ENCODE measurements at places on chromosomes 16 and 17. TPM values are rescaled to one million over a fixed set of nuclear protein-coding genes. Genes with fewer than 3 reads are reported as not detected.

KRTAP9-4 gene
- not detected for total RNA-seq

SPATA22 gene
- total RNA-seq: not detected

PRSS27 gene
- total RNA-seq: 1.4 TPM

TPSG1 gene
- total RNA-seq: not detected

USP36 gene
- total RNA-seq: 21.6 TPM

CRHR1 gene
- total RNA-seq: not detected

CWC25 gene
- 9.5 TPM for total RNA-seq

SLC13A2 gene
- not detected for total RNA-seq

ABCA3 gene
- total RNA-seq: 0.32 TPM

PABPN1L gene
- total RNA-seq: not detected

CACNG5 gene
- total RNA-seq: not detected

GRCh38 chr17:50840311-50840851 is 5.0 kb downstream of the WFIKKN2 start:
- DNase-seq: no peak

DNA sequence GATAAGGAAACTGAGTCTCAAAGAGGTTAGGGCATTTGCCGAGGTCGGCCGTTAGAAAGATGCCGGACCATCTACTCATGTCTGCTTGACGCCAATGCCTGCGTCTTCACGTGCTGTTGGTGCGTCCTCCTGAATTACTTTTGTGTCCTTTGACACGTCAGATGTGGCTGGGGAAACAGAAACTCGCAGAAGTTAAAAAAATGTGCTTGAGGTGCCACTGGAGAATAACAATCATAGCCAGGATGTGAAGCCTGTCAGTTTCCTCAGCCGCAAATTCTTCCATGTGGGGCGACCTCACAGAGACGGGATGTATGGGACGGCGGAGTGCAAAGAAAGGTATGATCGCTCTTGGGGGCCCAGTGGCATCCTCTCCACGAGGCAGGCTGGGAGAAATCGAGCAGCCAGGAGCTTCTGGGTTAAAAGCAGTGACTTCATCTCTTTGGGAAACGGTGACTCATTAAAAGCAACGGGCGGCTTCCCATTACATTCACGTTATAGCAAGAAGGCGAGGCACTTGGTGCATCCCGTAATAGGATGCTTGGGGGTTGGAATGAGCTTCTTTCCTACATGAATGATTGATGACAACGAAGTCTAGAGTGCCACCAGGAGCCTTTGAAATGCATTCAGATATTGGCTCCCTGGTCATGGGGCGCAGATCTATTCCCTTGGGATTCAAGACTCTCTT is 67.8 kb downstream of the BMERB1 start:
- DNase-seq: peak; percentile 89

- DNase-seq: no peak
These were observed 992 bp downstream of the GDPD1 start for GRCh38 chr17:59221159-59221847.

GRCh38 chr17:64051153-64051552 is 30.7 kb upstream of the ICAM2 start:
- DNase-seq: no peak

GRCh38 chr17:50913120-50913519 is 47.0 kb upstream of the TOB1 start:
- DNase-seq: no peak

- DNase-seq: no peak
These were observed 1437.4 kb downstream of the CDH11 start for GRCh38 chr16:63684149-63685101.

DNA sequence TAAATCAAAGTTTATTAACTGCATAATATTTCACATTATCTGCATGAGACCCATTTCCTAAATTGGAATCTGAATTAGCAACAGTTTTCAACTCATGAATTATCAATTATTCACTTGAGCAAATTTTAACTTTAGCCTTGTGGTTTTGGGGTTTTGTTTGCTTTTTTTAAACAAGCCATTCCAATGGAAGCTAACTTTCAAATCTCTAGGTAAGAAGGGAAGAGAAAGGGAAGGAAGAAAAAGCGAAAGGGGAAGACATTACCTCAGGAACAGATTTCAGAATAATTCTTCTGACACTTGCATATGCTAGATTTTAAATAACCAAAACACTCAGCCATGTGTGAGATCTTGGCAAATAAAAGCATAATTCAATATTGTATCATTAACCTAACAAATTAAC is 102.7 kb downstream of the CA4 start:
- no peak for DNase-seq

GRCh38 chr16:53588081-53588648 is 85.2 kb upstream of the AKTIP start:
- DNase-seq: no peak

GRCh38 chr16:15682105-15682570 is 32.1 kb downstream of the NDE1 start:
- DNase-seq: peak; percentile 83

DNA sequence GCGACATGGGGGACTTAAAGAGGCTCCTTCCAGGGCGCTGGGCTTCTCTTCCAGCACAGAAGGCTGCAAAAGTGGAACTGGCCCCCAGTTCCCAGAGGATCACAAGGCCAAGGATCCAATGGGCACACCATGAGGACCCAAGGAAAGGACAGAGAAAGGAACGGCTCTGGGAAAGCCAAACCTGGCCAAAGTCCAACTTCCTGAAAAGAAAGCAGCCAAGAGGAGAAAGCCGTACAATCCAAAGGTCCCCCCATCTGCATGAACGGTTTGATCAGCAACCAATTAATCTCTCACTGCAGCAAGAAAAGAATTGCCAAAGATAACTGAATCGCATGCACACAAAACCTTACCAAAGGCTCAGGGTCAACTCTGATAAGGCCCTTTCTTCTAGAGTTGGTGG is 19.8 kb upstream of the ICAM2 start:
- no peak for DNase-seq

DNA sequence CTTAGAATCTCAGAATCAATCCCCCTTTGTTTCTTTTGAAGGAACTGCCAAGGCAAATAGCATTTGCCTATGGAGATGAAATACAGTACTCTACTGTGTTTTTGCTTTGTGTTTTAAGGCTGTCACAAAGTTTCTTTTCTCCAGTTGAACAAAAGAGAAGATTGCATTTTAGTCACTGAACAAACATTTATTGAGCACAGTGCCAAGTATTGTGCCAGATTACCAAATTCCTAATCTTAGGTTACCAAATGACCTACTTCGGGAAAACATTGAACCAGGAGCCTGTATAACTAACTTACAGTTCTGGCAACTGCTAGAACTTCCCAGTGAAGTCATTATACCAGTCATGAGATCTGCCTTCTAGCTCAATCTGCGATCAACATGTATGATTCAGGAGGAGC is 3.0 kb upstream of the UBB start:
- DNase-seq: peak; percentile 59

- no peak for DNase-seq
These were observed 1.4 kb downstream of the DCXR start for GRCh38 chr17:82035956-82036633.

DNA sequence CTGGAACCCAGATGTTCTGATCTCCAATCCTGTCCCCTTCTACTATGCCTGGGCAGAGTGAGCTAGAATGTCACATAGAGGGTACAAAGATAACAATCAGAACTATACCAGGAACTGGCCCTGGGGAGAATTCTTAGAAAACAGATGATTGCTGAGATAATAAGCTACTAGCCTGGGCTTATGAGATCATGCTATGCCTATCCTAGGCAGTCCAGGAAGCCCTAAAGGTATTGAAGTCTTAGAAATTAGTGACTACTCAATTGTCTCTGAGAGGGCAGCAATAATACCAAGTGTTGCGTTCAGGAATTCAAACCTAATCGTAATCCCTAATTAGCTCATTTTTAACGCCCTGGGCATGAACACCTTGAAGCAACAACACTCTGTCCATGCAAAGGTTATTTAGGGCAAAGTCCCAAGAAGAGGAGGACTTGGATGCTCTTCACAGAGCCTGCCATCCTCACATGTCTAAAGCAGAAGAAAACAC is 77.1 kb downstream of the MMD start:
- DNase-seq: no peak

DNA sequence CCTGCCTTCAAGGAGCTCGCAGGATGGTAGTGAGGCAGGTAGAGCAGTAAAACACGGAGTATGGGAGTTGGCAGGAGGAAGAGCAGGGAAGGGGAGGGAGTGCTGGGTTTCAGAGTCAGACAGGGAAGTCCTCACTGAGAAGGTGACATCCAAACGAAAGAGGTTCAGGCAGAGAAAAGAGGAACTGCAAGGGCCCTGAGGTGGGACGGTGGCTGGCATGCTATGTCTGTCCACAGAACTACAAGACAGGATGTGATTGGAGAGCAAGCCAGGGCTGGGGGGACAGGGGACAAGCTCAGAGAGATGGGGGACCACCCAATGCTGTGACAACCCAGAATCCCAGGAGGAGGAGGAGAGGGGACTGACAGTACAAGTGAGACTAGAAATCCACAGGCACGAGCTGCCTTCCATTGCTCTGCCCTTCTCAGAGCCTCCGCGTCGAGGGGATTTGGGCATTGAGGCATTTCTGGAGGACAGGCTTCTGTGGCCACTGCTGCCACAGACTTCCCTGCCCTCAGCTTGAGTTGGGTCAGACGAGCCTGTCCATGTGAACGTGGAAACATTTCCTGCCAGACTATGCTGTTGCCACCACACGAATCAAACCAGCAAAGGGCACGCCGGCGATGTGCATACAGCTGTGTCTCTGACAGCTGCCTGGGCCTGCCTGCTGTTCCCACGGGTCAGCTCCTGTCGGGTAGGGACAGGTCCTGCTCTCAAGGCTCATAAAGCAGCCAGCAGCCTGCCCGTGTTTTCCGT is 100.1 kb downstream of the RAB11FIP4 start:
- DNase-seq: peak; percentile 3

DNA sequence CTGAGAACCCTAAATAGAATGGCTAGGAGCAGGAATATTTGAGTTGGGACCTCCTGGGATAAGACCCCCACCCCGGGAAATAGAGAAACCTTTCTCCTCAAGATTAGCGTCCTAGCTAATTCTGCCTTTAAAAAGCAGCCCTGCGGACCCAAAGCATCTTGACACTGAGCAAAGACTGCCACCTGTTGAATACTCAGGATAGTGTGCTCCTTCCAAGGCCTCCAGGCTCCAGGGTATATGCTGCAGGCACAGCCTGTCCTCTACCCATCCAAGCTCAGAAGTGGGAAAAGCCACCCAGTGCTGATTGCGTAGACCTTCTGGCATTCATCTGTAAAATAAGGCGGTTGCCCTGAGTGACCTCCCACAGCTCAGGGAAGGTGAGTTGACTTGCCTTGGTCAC is 456.2 kb upstream of the DYNLRB2 start:
- peak; percentile 44 for DNase-seq

- DNase-seq: no peak
These were observed 42.1 kb downstream of the USP31 start for GRCh38 chr16:23107117-23107516.

GRCh38 chr17:62637809-62638208 is 10.3 kb downstream of the MRC2 start:
- DNase-seq: no peak

- no peak for DNase-seq
These were observed 1.4 kb upstream of the CAPNS2 start for GRCh38 chr16:55565086-55565485.

GRCh38 chr17:42964161-42964932 is at the start of gene AARSD1:
TSS of gene AARSD1 (minus strand) at chr17:42964454. CDS start at chr17:42964440, 14 bp downstream.
- peak; percentile 88 for DNase-seq

DNA sequence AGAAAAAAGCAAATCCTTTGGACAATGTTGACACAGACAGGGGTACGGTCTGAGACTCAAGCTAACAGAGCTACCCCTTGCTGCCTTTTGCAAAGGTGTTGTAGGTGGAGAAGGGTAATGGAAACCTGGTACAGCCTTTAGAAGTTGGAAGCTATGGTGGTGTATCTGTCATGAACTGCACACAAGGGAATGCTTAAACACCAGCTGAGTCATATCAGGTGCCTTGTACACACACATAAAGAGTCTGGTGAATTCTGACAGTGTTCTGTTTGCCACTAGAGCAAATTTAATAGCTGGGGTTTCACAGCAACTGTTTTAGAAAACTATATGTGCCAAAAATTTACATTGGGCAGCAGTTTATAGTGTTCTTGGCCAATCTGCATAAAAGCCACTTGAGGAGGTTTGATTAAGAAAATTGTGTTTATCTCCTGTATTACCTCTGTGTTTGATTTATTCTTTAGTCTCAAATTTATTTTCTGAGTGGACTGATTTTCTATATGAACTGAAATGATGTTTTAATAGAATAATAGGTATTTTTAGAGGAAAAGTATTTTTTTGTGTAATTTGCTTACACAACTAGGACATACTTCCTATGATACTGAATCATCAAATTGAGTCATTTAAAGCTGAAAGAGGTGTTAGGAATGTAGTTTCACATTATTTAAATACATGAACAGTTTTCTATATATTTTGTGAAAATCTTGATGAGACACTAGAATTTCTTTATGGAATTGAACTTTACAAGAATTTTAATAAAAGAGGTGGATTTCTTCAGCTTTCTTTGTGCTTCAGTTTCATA is 136.9 kb downstream of the MAP2K6 start:
- no peak for DNase-seq

- DNase-seq: no peak
These were observed 24.7 kb downstream of the GDE1 start for GRCh38 chr16:19497176-19497575.
